ENCODE measurements at places on chromosomes 2 and 18. TPM values are rescaled to one million over a fixed set of nuclear protein-coding genes. Genes with fewer than 3 reads are reported as not detected.

Gene BUB1
- total RNA-seq = 26.9 TPM

Gene NDUFAF7
- 17.5 TPM for total RNA-seq

Gene KYNU
- total RNA-seq = 1.8 TPM

Gene SMCHD1
- total RNA-seq = 82.2 TPM

Gene CRACDL
- not detected for total RNA-seq

Gene ATP6V1B1
- total RNA-seq = 1.8 TPM

All from smooth muscle cell of the umbilical artery (primary cell).